ENCODE measurements at places on chromosomes 1 and 21. TPM values are rescaled to one million over a fixed set of nuclear protein-coding genes. Genes with fewer than 3 reads are reported as not detected.

Gene S100A8
- not detected for total RNA-seq

Gene FOXO6
- total RNA-seq = 34.8 TPM

Gene IL20
- total RNA-seq = not detected

DNA sequence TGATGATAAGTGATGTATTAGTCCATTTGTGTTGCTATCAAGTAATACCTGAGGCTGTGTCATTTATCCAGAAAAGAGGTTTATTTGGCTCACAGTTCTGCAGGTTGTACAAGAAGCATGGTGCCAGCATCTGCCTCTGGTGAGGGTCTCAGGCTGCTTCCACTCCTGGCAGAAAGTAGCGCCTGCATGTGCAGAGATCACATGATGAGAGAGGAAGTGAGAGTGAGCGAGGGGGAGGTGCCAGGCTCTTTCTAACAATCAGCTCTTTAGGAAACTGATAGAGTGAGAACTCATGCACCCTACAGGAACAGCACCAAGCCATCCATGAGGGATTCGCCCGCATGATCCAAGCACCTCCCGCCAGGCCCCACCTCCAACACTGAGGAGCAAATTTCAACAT, 2.2 kb upstream of the FHAD1 start:
- DNase-seq = no peak

- no peak for DNase-seq
Observed at GRCh38 chr21:45074818-45075595, 627 bp downstream of the ADARB1 start.

DNA sequence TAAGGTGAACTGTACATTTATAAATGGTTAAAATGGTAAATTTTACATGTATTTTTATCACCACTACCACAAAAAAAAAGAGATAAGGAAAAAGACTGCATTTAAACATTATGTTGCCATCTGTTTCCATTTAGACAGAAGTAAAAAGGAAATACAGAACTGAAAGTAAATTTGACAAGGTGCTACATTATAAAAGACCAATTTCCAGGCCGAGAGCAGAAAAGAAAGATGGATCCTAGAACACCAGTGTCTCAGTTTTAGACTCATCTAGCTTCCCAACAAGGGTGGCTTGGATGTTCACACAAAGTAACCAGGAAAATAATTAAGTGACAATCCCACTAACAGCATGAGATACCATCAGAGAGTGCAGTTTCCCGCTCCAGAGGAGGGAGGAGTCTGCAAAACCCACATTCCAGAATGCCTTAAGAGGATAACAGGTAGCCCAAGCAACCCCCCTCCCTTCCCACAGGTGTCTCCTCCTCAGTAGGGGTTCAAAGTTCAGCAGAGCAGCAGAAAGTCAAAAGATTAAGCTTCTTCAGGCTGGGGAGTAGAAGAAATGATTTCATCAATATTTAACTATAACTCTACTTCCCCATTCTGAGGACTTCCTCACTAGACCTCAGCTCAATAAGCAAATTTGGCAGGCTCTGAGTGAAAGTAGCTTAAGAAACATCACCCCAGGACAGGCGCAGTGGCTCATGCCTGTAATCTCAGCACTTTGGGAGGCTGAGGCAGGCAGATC, 11.8 kb downstream of the TPM3 start:
- no peak for DNase-seq

Gene PLA2G2A
- total RNA-seq = 5.0 TPM

DNA sequence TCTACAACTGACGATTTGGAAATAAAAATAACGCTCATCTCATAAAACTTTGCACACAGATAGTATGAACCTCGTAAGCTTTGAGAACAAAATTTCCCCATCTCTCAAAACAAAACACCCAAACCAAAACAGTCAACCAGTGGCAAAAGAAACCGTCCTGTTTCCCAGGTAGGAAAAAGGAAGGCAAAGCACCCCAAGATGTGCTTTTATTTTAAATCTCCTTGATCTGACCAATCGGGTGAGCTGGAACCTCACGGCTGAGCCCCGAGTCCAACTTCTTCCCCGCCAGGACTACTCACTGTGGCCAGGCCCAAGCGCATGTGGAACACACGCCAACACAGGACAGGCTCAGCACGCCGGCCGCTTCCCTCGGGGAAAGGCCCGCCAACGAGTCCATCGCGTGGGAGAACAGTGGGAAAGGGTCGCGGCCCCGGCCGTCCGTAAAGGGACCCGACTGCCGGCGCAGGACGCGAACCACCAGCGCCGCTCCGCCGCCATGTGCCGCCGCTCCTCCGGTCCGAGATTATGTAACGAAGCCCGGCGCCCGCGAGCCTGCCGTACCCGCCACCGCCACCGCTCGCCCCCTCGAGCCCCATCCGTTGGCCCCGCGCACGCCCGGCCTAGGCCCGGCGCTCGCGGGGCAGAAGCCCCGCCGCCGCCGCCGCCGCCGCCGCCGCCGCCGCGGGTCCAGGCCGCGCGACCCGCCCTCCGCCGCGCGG, 759 bp downstream of the AHCTF1 start:
- peak; percentile 23 for DNase-seq

Gene ASTN1
- 4.0 TPM for total RNA-seq

DNA sequence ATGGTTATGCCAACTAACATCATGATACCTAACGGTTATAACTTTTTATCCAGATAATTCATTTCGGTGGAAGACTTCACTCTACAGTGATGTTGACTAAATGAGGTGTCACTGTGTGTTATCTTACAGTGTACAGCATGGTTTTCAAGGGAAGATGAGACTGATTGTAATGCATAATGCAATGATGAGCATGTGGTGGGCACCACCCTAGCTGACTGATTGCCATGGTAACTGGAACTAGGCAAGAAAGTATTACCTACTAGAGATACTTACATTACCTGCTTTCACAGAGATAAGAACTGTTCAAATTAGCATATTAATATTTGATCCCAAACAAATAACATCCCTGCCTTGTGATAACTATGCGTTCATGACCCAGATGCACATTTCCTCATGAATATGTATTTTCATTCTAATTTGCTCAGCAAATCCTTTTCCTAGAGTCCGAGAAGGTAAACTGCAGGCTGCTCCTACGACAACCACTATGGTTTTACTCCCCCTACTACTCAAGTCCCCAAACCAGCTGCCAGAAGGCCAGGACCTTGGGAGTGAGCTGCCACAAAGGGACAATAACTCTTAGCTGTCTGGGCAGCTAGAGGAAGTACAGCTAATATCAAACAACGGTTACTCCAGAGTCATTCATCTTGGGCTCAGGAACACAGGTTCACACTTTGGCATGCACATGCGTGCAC, 29.2 kb downstream of the TRABD2B start:
- no peak for DNase-seq

DNA sequence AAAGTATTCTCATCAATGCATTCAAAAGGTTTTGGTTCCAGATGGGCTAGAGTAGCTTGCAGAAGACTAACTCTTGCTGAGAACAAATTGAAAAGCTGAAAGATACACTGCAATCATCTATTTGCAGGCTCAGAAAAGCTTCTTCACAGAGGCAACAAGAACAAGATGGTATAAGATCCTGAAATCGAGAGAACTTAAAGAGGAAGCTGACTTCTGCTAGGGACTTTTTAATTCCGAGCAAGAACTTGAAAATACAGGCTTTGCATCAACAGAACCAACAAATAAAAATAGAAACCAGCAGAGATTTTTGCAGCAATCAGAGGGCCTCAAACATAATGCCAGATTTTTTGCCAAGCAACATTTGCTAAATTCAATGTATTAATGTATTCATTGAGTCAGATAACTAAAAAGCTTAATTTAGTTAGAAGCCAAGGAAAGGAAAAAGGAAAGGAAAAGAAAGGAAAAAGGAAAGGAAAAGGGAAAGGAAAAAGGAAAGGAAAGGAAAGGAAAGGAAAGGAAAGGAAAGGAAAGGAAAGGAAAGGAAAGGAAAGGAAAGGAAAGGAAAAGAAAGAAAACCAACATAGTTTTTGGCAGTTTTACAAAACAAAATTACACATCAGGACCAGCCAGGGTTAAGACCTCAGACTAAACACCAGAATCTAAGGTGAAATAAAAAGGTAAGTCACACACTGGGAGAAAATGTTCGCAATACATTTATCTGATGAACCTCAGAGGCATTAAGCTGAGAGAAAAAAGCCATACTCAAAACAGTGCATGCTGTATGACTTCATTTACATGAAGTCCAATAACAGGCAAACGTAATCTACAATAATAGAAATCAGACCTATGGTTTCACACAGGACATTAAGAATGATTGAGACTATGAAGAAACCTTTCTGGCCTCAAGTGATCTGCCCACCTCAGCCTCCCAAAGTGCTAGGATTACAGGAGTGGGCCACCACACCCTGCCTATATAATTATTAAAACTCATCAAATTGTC, 42.6 kb downstream of the FAF1 start:
- DNase-seq = no peak

DNA sequence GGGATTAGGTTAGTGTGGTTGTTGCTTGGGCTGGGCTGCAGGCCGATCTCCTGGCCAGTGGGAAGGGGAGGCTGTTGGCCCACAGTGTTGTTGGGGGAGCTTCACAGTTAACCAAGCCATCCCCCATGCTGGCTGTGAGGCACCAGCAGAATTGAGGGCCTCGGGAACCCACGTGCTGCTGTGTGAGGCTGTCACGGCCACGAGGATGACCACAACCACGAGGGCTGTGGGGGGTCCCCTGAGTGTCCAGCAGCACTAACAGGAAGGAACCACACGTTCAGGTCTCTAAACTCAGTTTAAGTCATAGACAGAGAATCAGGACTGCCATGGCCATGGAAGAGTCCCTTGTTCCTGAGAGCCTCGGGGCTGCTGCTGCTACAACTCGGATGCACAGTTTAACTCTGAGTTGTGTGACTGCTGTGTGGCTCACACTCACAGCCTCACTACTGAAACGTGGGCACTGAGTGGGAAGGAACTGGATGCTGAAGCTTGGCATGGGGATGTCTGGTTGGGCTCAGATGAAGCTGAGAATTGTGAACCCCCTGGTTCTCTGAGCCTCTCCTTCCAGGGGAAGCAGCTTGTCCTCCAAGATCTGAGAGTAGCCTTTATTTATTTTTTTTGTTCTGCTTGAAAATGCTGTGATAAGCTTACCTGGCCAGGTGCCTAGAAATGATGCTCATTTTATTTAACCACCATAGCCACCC, 4.8 kb upstream of the MMEL1 start:
- DNase-seq = no peak

GRCh38 chr1:15178571-15179484, 25.3 kb downstream of the TMEM51 start:
- DNase-seq = no peak

DNA sequence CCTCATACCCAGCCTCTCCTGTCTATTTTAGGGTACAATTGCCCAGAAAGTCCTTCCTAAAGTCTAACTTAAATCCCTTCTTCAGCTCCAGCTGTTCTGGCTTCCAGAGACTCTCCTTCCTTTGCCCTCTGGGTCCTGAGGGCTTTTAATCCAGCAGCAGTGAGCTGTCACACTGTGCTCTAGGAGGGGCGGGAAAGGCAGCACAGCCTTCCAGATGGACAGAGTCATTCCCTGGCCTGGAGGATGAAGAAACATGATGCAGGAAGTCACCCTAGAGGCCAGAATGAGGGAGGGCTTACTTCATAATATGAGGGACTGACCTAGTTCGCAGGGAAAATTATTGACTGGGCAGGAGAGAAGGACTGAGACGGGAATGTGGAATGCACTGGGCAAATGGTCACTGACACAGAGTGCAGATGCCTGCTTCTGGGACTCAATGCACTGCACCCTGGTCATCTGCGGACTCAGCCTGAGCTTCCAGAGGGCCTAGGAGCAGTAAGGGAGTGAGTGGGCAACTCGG, 1.3 kb downstream of the SH2D2A start:
- no peak for DNase-seq

DNA sequence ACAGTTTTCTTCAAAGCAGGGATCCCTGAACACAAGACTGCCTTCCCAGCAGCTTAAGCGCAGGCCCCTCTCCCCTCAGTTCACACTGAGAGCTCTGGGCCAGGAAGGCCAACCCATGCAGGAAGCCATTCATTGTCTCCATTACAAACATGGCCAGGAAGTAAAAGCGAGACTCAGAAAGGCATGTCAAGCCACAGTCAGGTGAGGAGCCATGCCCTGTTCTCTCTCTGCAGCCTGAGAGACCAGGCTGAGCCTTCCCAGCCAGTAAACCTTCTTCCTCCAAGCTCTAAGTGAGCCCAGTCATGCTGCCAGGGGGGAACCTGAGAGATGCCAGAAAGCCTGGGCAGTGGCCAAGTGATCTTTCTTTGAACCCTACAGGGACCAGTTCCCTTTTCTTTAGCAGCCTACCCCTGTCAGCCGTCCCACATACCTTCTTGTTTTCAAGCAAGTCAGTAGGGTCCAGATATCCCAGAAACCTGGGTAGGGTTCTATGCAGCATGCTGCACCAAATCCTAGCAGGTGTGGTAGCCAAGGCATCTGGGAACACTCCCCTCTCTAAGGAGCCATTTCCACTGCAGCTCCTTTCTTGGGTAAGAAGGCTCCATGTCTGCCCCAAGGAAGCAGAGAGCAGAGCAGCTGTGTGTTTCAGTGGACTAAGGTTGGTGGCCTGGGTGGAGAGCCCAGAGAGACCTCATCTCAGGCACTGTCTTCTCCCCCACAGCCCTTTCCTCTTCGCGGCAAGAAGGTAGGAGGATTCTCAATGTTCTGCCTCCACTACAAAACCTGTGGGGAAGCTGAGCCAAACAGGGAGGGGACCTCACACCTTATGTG, 977 bp downstream of the TRAF3IP3 start:
- no peak for DNase-seq

DNA sequence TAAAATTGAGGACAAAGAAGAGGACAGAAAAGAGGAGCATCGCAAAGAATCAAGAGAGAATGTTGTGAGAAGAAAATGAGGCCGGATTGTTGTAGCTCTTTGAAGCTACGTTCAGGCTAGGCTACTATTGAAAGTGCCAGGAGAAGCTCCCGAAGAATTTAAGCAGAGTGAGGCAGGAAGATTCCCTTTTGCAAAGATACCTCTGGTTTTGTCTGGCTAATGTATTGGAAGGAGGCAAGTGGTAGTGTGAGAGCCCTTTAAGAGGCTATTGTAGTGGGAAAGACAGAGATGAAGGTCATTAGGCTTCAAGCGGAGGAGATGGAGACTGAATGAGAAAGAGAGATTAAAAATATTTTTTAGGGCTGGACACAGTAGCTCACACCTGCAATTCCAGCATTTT, 476.9 kb upstream of the ADGRL2 start:
- no peak for DNase-seq

Gene S100PBP
- total RNA-seq = 61.8 TPM

Gene IL10RB
- total RNA-seq = 17.2 TPM

GRCh38 chr1:94422115-94422820, 4.1 kb downstream of the ABCD3 start:
- DNase-seq = no peak

Gene TYW3
- total RNA-seq = 12.9 TPM
